ENCODE measurements at places on chromosomes 16 and 17. TPM values are rescaled to one million over a fixed set of nuclear protein-coding genes. Genes with fewer than 3 reads are reported as not detected.

The ZG16 gene
- total RNA-seq = not detected

The MT3 gene
- total RNA-seq = not detected

The CRHR1 gene
- not detected for total RNA-seq

The INTS2 gene
- 19.2 TPM for total RNA-seq

The MPP3 gene
- 18.7 TPM for total RNA-seq

The COPZ2 gene
- total RNA-seq = not detected

The RILP gene
- total RNA-seq = 2.6 TPM

The SLC35G6 gene
- total RNA-seq = not detected

The VPS25 gene
- 96.0 TPM for total RNA-seq

The CCL22 gene
- total RNA-seq = not detected

The RNF151 gene
- total RNA-seq = 0.39 TPM
